ENCODE measurements at places on chromosomes 6 and 20. TPM values are rescaled to one million over a fixed set of nuclear protein-coding genes. Genes with fewer than 3 reads are reported as not detected.
A peak's percentile ranks its signal among the peaks of the same experiment; 100 is the strongest.

LHFPL5 gene
- polyA plus RNA-seq: not detected

- peak; percentile 71 for DNase-seq
Observed at GRCh38 chr6:49409951-49410542, 53.0 kb downstream of the MMUT start.

DNA sequence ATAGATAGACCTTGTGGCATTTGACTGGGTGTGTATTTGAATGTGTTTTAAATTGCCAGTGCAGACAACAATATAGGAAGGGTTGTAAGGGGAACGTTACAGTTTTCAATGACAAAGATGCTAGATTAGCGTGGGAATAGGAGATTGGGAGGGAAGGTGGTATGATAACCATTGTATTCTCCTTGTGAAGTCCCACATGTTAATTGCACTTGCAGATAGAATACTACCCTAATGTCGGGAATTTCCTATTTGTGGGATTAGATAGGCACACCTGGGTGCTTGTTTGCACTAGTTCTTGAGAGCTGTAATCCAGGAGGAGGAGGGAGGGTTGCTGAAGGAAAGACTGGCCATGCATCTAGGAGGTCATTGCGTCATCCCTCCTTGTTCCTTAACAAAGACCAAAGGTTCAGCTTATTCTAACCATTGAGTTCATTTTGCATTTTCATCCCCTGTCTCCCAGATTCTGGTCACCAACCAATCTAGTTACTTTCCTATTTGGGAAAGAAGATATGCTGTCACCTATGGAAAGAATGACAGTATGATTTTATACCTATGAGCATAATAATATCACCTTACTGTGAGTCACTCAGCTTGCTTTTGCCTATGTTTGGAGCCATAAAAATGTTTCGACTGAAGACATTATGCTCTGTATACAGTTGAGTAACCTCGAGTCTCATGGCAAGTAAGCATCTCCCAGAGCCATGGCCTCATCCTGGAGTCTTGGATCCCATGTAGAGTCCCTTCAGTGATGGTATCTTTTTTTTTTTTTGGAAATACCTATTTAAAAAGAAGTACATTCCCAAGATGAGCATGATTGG is 201.5 kb downstream of the DTNBP1 start:
- no peak for DNase-seq

DNA sequence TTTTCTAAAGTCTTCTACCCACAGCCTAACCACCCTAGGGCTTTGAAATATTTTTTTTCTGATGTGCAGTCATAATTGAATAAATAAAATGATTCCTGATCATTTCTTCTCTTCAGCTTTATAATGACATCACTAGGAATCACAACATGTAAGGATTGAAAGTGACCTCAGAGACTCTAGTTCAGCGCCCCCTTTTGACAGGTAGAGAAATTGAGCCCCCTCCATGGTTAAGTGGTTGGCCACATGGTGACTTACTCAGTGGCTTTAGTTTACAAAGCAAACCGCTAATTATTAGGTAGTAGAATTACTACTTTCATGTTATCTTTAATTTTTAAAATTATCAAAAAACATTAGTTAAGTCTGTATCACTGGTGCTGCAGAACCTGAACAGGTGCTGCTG is 13.3 kb upstream of the SLC2A12 start:
- peak; percentile 34 for DNase-seq

KHDC1 gene
- polyA plus RNA-seq: 2.9 TPM

WFDC12 gene
- not detected for polyA plus RNA-seq

CD24 gene
- polyA plus RNA-seq: 0.82 TPM
